ENCODE measurements at places on chromosomes 6 and 20. TPM values are rescaled to one million over a fixed set of nuclear protein-coding genes. Genes with fewer than 3 reads are reported as not detected.

DNA sequence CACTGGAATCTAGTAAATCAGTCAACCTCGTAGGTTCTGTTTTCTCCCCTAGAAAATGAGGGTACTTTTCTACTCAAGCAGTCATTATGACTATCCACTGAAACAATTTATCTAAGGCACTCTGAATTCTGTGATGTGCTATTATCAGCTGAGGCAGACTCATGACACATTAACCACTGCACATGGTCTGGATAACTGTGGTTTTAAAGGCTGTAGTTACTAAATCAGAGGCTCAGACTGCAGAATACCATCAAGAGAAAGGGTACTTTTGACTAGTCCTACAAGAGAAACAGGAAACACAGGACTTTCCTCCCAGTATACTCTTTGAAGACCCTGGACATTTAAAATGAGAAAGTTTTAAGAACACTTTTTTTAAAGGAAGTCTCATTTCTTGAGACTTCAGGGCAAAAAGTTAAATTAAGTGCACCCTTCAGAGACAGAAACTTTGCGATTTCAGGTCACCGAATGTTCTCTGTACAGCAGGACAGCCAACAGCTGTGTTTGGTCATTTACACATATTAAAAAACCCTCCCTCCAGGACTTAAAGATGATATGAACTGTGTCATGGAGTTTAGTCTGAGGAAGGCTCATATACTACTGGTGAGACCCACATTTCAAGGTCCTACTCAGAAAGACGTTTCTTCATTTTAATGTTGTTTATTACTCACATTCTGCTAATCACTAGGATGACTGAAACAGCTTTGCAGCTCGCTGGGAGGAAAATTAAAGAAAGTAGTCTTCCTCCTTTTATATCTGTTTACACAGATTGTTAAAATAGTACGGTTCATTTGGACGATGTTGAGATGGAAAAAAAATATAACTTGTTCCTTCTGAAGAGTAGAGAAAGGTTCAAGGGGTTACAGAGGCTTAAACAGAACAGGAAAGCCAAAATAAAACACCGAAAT, 19.9 kb downstream of the ATXN1 start:
- DNase-seq, result peak; percentile 95

DNA sequence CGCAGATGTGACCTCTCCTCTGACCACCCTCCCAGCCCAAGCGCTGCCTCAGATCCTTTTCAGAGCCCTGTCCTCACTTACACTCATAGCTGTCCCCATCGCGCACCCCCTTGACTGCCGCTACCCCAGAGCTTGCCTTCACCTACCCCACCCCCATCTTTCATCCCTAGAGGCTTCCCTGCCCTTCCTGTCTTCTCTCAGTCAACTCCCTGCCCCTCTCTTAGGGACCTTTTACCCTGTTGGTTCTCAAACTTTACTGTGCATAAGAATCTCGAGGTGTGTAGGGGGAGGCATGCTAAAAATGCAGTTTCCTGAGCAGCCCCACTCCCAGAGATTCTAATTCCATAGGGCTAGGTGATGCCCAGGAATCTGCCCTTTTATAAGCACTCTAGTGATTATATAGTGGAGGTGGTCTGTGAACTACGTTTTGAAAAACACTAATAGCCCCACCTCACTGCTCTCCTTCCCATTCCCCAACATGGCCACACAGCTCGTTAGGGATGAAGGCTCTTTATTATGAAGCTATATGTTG, 725 bp downstream of the TM9SF4 start:
- no peak for DNase-seq

The ECT2L gene
- not detected for polyA plus RNA-seq

DNA sequence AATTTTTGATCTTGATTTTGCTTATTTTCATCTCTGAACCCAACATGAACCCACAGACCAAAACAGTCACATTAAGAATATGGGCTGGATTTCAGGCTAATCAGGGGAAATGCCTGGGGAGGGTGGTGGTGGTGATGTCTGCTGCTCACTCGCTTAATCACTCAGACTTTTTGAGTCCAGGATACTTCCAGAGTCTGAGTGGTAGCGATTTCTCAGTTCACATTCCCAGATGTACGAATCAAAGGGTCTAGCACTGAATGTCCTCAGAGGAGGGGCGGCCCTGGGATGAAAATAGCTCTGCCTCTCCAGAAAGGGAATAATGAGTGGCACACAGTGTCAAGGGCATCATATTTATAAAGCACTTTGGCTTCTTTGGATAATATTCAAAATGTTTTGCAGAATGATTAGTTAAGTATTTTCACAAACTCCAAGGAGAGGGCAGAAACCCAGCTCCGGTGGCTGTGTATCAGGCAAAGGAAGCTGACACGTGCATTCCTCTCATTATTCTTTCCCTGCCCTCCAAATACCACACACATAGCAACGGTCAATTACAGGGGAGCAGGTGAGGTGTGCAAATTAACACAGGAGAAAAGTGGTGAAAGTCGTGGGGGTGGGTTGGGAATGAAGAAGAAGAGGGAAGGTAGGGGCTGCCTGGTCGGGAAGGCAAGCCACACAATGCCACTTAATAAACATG, 345.2 kb upstream of the RSPO3 start:
- DNase-seq, result no peak
